ENCODE measurements at places on chromosomes 1 and 21. TPM values are rescaled to one million over a fixed set of nuclear protein-coding genes. Genes with fewer than 3 reads are reported as not detected.

- H3K27me3 ChIP-seq = peaks cover 69% of the 10 kb centered on the region
- H3K4me1 ChIP-seq = peaks cover 13% of the 10 kb centered on the region
- H3K36me3 ChIP-seq = no peaks in the 10 kb centered on the region
- no peak overlapping the region for H3K27ac ChIP-seq
- no peak overlapping the region for H3K4me3 ChIP-seq
- DNase-seq = no peak
Measured at GRCh38 chr21:33022828-33023573, 2.7 kb upstream of the OLIG2 start.

KIAA1614 gene
- 8.4 TPM for total RNA-seq

DNA sequence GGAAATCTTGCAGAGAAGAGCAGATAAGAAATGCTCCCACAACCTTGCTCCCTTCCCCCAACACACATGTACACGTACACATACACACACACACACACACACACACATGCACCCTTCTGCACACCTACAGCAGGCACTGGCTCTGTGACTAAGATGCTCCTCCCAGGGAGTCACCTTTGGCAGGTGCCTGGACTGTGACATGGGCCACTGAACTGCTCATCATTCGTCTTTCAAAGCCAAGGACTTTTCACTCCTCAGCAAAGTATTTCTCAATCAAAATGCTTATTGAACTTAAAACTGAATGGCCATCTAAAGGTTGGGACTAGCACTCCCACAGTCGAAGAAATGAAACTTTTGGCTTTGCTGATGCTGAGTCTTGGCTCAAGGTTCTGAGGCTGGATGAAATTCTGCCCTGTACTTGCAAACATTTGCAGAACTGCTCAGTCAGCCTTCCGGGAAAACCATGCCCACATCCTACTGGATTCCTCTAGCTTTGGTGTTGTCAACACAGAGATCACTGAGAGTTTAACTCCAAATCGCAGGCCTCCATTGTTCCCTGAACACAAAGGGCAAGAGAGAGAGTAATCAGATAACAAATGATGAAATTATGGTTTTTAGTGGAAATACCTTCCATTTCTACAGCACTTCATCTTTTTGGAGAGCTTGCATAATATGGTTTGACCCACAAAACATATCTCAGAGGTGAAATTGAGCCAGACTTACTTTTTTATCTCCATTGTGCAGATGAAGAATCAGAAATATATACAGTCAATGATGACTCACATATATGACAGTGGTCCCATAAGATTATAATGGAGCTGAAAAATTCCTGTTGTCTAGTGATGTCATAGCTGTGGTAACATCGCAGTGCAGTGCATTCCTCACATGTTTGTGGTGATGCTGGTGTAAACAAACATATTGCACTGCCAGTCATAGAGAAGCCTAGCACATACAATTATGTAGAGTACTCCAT is 72.4 kb upstream of the BCAR3 start:
- no peaks in the 10 kb centered on the region for H3K27me3 ChIP-seq
- no peaks in the 10 kb centered on the region for H3K36me3 ChIP-seq
- H3K27ac ChIP-seq = no peak overlapping the region
- peaks cover 6% of the 10 kb centered on the region for H3K4me1 ChIP-seq
- DNase-seq = no peak
- H3K4me3 ChIP-seq = no peak overlapping the region

DNA sequence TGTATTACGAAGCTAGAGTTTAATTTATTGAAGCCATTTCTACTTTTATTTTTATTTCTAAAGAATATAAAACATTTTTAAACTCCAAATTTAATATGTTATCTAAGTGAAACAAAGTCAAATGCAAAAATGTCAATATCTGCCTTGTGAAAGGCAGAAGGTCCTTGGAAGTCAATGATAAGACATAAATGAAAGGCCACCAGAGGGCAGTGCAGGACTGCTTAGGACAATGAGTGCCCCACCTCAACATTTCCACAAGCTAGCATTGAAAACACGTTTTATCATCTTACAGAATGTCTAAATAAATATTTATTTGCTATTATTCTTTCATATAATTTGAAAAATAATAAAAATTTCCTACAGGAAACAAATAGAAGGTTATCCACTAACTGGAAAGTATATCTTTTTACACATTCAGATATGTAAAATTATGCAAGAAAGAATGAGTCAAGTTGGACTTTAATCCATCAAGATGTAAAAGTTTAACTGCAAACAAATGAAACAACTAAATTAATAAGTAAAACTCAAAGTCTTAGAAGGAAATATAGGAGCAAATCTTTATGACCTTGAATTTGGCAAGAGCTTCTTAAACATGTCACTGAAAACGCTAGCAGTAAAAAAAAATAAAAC is 140.1 kb upstream of the FMN2 start:
- H3K36me3 ChIP-seq = no peaks in the 10 kb centered on the region
- no peak for DNase-seq
- H3K4me3 ChIP-seq = no peak overlapping the region
- peaks cover 3% of the 10 kb centered on the region for H3K4me1 ChIP-seq

NLRP3 gene
- total RNA-seq = 0.16 TPM

LCE3D gene
- total RNA-seq = not detected

- no peaks in the 10 kb centered on the region for H3K27me3 ChIP-seq
- no peaks in the 10 kb centered on the region for H3K4me1 ChIP-seq
- H3K4me3 ChIP-seq = no peak overlapping the region
- no peak for DNase-seq
Measured at GRCh38 chr1:233261695-233262094, 33.8 kb downstream of the PCNX2 start.

Measured in osteocyte (in vitro differentiated cells).